ENCODE measurements at places on chromosomes 16 and 17.

- DNase-seq, result no peak
Observed at GRCh38 chr16:14151256-14152030, 80.3 kb downstream of the MRTFB start.

DNA sequence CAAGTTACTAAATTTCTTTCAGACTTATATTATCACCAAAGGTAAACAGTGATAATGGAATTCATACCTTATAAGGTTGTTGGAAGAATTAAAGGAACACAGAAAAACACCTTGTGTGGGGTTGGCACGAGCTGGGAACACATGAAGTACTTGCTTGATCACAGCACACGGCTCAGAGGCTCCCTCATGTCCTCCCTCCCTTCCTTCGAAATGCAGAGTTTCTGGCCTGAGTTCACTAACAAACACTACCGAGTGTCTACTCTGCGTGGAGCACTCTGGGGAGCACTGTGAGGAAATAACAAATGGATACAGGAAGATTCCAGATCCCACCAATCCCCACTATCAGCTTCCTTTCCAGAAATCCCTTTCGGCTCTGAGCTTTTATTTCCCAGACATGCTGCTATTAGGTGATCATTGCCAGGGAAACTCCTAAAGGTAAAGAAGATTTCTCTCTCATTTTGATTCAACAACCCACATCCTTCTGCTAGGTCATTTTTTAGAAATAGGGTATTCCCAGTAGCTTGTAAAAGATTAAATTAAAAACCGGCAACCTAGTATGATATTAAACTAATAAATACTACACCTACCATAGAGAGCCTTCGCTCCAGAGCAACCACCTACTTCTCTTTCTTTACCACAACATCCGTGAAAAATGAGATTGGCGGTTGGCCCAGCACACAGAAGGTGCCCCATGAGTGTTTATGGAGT lies 6.1 kb upstream of the HNF1B start:
- DNase-seq, result no peak

GRCh38 chr16:11556214-11556819 lies 30.4 kb downstream of the LITAF start:
- DNase-seq, result no peak

GRCh38 chr17:28426081-28426519 lies 20.1 kb upstream of the SLC46A1 start:
- no peak for DNase-seq

GRCh38 chr17:61208301-61209105 lies 191.1 kb upstream of the TBX2 start:
- no peak for DNase-seq

- DNase-seq, result no peak
Observed at GRCh38 chr17:30565073-30565935, 88.1 kb downstream of the GOSR1 start.

- DNase-seq, result no peak
Observed at GRCh38 chr17:80107231-80108021, 6.0 kb downstream of the GAA start.

DNA sequence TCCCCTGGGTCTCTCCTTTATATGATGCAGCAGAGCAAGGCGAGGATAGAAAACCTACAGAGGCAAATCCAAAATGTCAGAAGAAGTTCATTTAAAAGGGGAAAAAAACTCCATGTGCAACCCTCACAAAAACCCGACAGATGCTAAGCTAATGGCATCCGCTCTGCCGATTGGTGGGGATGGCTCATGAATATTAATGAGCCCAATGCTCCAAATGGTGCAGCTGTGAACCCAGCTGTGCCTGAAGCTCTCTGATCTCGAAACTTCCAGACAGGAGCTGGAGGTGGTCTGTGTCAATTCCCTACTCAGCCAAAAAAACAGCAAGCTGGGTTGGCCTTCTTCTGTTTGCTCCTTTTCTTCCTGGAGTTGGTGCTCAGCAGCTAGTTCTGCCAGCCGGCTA lies 15.5 kb downstream of the SNX11 start:
- DNase-seq, result no peak

DNA sequence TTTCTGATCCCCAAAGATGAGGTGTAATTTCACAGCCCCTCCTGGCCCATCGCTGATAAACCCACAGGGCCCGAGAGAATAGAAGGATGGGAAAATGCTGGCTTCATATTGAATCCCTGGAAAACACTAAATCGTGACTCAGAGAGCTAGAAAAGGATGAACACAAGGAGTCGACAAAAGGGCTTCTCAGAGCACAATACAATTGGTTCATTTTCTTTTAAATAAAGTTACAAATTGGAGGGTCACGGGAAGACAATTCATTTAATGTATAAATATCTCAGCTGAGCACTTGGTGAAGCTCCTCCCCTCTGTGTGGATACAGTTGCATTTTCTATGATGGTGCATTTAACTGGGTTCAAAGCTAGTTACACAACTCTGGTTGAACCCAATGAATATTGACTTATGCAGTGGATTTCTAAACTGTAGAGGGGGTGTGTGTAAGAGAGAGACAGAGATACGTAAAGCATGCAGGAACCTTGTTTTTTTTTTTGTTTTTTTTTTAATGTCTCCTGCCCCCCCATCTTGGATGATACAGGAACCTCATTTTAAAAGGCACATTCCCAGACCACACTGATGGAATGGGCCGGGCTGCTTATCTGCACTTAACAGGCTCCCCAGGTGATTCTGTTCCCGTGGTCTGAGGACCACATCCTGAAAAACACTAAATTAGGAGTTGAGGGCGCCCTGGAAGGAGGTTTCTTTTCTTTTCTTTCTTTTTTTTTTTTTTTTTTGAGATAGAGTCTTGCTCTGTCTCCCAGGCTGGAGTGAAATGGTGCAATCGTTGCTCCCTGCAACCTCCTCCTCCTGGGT lies 14.1 kb downstream of the TTYH2 start:
- no peak for DNase-seq

DNA sequence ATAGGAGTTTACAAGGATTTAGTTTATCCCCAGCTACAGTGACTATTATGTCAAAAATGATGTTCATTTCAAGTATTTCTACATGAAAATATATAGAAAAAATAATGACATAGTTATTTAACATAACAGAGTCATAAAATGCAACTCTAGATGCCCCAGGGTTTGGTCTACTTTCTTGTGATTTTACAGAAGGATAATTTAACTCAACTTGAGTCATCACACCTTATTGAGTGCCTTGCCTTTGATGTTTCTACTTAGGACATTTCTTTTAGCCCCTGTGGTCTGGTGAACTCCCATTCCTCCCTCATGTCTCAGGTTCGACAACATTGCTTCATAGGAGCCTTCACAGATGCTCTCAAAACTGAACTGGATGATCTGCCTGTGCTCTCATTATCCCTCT lies 2.0 kb downstream of the KRT20 start:
- DNase-seq, result no peak

- DNase-seq, result no peak
Observed at GRCh38 chr17:74280093-74280513, 6.1 kb downstream of the DNAI2 start.

Data from activated gamma-delta T cell (primary cell).